NCI-H460 (cell line): ENCODE measurements at places on chromosomes 3 and 15. TPM values are rescaled to one million over a fixed set of nuclear protein-coding genes. Genes with fewer than 3 reads are reported as not detected.

ANKRD63 gene
- total RNA-seq: not detected in 2 replicates

CFAP44 gene
- 2.4 and 2.6 TPM in 2 replicates for total RNA-seq

HIGD2B gene
- total RNA-seq: not detected in 2 replicates

KLHL40 gene
- not detected in 2 replicates for total RNA-seq

CPN2 gene
- not detected in 2 replicates for total RNA-seq

GRIP2 gene
- total RNA-seq: 0.03 and 0.27 TPM in 2 replicates

DNA sequence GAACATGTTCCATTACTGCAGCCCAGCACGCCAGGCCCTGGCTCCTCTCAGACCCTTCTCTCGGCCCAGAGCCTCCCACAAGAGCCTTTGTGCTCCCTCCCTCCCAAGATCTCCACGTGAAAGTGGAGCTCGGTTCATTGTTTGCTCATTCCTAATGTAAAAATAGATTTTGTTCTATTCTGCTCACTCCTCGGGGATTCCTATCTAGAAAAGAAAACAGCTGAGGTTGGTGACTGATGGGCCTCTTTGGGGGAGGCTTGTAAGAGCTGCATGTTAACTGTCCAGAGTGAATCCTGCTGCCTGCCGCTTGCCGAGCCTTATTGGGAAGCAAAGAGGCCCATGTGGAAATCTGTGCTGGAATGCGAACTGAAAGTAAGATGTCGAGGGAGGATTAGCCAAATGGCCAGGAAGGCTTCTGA lies 267.1 kb downstream of the LRTM1 start:
- DNase-seq: no peak

- no peak for DNase-seq
These were observed 117.7 kb downstream of the IMPG2 start for GRCh38 chr3:101202640-101203039.

- DNase-seq: no peak
These were observed 170.6 kb upstream of the BHLHE40 start for GRCh38 chr3:4808637-4809036.

- no peak for DNase-seq
These were observed 7.1 kb downstream of the POMGNT2 start for GRCh38 chr3:43098761-43099160.

- no peak for DNase-seq
These were observed 107.0 kb downstream of the TOP2B start for GRCh38 chr3:25557694-25558093.

- DNase-seq: no peak
These were observed 96.6 kb downstream of the LRIG1 start for GRCh38 chr3:66404197-66404596.

DNA sequence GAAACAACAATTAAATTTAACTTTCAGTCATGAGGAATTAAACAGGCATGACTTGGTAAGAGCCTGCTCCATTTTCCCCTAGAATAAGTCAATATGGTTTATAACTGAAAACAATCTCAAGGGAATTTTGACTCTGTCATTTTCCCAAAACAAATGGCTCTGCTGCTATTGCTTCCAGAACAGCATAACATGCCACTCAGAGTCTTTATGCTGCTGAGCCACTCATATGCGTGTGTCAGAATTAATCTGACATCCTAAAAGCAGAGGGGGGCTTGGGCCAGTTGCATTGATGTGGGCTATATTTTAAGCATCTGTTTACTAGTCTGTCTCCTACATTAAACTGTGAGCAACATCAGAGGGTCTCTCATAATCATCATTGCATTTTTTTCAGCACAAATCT lies 111.1 kb upstream of the ABI3BP start:
- no peak for DNase-seq

DNA sequence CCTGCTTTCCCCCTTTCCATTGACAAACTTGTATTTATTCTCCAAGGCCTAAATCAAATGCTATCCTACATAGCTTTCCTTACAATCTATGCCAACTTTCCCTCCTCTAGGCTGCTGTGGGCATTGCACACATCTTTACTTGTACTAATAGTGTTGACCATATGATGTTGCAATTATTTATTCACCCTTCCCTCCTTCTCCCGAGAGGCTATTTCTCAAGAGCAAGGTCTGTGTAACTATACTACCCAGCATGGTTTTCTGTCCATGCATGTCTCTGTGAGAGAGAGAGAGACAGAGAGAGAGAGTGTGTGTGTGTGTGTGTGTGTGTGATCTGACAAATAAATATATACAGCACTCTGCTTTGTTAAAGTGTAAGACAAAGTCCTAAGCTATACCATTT lies 63.8 kb downstream of the GTPBP8 start:
- DNase-seq: peak; percentile 20

DNA sequence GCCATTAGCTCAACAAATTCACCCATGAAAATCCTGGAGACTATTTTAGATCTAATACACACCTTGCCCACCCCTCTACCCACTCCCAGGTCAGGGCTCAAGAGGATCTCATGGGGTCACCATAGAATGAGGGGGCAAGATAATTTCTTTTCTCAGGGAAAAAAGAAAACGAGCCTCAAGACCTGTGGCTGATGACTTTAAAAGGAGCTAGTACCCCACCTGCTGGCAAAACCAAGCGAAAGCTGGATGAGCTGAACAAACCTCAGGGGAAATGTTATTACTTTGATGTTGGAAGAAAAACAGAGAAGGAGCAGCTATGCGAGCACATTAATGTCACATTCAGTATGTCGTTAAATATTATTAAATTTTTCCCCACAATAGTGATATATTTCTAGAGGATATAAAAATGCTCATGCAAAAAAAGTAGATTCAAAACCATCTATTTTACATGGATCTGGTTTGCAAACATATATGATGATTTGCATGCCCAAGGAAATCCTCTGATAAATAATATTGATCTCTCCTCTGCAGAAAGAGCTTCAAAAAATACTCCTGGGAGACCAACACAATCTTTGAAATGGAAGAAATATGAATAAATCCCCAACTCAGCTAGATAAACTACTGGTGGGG lies 37.7 kb downstream of the PLD1 start:
- DNase-seq: peak; percentile 57

GRCh38 chr3:154701055-154701454 lies 271.1 kb upstream of the GPR149 start:
- no peak for DNase-seq

DNA sequence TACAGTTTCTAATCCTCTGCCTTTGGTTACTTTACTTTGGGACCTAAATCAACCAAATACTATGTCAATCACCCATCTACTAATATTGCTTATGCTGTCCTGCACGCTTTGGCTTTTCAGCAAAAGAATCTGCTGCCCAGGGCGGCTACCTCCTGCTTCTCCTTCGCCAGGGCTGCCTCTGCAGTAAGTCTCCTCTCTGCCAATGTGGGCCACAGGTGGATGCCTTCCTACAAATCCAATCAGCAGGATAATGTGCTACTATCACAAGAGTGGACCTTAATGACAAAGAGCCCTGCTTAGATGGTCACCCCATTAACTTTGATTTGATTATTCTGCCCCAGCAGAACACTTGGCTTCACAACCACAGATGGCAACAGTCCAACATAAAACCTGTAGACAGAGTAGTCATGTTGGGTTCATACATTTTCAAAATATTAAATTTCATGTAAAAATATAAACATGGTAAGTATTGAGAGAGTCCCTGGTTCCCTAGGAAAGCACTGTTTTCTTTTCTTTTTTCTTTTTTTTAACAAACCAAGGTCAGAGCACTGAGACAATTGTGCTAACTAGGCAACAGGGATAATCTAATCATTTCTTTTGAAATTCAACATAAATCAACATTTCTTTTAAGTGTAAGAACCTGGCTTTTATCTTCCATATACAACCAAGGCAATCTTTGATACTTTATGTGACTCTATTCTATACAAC lies 298.3 kb downstream of the ZBTB20 start:
- DNase-seq: no peak

GRCh38 chr3:151478335-151478697 lies 17.5 kb upstream of the IGSF10 start:
- no peak for DNase-seq

DNA sequence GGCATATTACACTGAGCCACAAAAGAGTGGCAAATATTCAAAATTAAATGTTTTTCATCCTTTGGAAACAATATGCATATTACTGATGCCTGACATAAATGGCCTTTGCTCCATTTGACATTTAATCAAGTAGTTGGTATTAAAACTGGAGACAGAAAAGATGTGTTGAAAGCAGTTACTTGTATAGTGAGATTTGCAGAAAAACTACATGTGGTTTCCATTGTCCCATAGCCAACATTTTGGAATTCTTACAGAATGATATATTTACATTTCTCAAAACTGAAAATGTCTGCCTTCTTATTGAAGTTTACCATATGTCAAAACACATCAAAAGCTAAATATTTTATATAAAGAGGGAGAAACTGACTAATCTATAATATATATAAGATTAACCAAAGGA lies 21.6 kb downstream of the SHOX2 start:
- DNase-seq: no peak

DNA sequence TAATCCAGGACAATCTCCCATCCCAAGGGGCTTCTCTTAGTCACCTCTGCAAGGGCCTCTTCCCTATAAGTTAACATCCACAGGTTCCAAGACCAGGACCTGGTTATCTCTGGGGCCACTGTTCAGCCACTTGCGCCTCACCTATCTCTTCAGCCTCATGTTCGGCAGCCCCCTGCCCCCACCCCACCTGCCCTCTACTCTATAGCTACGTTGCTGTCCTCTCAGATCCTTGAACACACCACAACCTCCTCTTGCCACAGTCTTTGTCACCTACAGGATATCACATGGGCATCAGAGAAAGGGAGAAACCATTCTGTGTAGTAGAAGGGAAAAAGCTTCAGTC lies 33.9 kb downstream of the SLC41A3 start:
- DNase-seq: no peak

GRCh38 chr3:102089904-102090720 lies 240.8 kb downstream of the NFKBIZ start:
- peak; percentile 26 for DNase-seq
